ENCODE measurements at places on chromosomes 7 and 10.
A peak's percentile ranks its signal among the peaks of the same experiment; 100 is the strongest.

DNA sequence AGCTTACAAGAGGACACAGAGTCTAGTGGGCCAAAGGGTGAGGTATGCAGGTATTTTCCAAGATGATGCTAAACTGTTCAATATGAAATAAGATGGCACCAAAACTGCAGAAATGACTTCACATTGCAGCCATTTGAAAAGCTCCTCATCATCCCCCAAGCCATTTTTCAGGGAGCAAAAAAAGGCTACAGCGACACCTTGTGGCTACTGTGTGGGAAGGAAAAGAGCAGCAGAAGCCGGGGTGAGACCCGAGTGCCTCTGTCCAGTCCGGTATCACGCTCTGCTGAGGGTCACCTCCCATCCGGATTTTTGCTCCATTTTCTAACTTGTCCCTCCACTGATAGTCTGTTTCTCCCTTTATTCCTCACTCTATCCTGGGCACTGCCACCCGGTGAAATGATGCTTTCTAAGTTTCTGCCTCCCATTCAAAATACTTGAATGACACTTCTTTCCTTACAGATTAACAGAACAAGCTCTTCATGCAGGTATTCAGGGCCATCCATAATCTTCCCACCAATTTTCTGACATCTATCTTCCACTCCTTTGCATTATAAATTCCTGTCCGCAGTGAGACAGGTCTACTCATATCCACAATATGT is 220.2 kb downstream of the DGKI start:
- peak; percentile 6 for DNase-seq

DNA sequence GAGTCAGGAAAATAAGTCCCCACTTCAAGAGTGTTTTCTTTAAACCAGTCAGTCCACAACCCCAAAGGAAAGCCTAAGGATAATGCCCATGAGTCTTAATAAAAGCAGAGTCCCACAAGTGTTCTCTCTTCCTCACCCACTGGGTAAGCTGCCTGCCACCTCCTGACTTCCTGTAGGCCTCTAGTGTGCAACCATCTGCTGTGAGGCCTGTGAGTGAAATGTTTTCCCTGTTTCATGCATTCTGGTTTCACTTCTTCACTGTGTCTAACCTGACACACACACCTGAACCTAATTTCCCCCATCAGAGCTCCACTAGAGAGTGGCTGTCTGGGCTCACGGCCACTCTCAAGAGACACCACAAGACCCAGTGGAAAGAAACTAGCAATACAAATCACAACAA is 38.9 kb upstream of the GDF10 start:
- peak; percentile 32 for DNase-seq

DNA sequence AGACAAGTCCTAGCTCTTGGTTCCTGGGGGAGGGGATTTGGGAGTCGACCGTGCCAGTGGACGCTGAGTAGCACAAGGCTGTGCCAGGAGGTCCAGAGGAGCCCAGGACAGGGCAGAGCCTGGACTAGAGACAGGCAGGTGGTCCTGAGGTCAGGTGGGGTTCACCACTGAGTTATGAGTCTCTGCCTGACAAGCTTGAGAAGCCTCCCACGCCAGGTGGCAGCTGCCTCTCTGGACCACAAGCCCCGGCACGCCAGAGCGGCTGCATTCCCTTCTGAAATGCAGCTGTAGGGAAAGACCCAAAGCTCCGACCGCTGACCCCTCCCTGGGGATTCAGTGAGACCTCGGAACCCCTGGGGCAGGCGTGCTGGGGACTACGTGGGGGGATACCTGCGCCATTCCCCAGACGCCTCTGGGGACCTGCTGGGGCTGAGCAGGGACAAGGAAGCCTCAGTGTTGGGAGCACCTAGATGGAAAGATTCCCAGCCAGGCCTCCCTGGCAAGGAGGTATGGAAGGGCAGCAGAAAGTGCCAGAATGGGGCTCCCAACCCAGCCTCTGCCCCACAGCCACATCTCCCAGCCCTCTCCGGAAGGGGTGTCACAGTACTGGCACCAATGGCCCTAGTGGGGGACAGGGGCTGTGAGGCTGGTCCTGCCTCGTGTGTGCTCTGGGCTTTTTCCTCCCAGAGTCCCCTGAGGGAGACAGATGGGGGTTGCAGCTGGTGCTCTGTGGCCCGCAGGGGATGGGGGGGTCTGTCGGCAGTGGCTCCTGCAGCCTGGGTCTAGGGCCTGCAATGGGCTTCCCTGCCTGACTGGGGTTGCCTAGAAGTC is 29.0 kb downstream of the PDGFA start:
- no peak for DNase-seq

GRCh38 chr10:63286754-63287264 is 153.7 kb downstream of the NRBF2 start:
- no peak for DNase-seq

GRCh38 chr10:17744341-17744861 is 7.6 kb upstream of the TMEM236 start:
- DNase-seq, result no peak

DNA sequence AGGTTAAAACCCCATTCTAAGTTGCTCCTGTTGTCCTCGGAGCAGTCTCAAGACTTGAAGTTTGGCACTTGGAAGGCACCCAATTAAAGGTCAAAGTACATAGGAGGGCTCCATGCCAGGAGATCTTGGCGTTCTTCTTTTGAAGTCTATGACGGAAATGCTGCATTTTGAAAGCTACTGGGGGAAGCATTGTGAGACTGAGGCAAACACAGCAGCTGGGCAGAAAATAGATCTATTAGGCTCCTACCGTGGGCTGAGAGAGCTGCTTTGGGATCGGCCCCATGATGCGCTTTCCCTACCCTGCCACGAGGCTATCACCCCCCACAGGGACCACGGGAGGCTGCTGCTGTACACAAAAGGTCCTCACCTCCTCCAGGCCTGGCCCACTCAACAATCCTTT is 20.0 kb downstream of the KIAA1549 start:
- DNase-seq, result no peak

DNA sequence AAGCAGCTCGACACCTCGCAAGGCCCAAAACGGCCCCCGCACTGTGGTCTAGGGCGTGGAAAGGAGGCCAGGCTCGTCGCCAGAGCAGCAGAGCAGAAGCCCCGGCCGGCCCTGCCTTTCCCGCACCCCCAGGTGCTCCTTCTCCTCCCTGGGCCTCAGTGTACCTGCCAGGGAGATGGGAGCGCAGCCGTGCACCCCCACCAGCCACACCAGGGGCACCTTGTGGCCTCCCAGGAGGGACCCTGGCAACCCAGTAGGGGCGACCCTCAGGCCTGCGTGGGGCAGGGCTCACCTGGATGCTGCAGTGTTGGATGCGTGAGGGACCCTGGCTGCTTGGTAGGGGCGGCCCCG is 9.5 kb downstream of the PDGFA start:
- no peak for DNase-seq

GRCh38 chr10:52443419-52444388 is 129.6 kb downstream of the DKK1 start:
- DNase-seq, result no peak

DNA sequence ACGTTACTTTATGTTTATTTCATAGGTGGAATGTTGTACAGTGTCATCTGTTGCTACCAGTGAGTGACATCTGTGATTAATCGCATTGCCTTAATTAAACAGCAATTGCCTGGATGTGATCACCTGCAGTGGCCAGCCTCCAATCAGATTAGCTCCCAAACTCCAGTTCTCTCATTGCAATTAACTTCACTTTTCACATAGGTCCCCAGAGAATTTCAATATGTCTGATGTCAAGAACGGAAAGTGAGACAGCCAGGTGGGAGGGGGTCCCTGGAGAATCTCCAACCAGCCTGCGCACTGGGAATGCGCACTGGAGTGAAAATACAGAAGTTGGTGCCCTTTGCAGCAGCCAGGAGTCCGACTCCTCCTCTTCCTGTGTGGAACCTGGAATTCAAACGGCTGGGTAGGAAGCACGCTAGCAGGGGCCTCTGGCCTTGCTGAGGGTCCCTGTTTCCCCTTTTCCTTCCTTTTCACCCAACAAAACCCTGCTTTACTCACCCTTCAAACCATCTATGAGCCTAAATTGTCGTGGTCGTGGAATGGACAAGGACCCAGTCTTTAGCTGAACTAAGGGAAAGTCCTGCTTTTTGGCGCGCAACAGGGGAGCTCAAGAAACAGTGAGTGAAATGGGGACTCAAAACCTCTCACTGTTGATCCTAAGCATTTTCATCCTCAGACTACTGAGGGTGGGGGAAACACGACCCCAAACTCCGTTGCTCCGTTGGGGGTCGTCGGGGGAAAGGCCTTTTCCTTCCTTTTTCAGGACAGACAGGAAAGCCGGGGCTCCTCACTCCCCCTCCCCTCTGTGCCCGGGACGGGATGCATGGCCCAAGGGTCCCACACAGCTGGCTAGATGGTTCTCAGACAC is 1355.5 kb upstream of the LRRTM3 start:
- no peak for DNase-seq

DNA sequence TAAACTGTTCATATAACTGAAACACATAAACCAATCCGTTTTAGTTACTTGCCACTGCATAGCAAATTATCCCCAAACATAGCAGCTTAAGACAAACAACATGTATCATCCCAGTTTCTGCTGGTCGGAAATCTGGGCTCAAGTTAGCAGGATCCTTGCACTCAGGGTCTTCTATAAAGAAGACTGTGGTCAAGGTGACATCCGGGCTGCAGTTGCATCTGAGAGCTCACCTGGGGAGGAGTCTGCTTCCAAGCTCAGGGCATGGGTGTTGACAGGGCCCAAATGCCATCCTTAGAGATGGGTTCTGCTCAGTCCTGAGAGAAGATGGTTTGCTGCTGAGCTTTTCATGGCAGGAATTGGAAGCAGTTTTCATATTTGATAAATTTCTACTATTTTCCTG is 431.2 kb downstream of the PAXIP1 start:
- no peak for DNase-seq

DNA sequence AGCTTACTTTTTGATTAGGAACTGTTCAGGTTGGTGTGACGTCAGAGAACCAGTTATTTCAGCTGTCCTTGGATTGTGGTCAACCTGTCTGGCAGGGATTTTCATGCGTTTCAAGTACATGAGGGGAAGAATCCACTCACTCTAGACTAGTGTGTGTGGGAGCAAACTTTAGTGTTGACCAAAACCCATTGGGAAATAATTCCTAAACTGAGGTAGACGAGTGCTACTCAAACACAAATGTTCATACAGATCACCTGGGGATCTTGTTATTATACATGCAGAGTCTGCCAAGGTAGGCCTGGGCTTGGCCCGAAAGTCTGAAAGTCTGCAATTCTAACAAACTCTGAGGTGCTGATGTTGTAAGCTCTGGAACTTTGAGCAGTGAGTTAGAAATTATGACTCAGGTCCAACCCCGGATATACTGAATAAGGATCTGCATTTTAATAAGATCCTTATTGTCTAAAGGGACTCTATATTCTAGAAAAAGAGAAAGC is 111.1 kb upstream of the CREB5 start:
- no peak for DNase-seq

GRCh38 chr10:13673156-13673555 is 86.4 kb downstream of the PRPF18 start:
- DNase-seq, result no peak

- no peak for DNase-seq
Measured at GRCh38 chr10:59847888-59848287, 58.5 kb downstream of the CCDC6 start.

DNA sequence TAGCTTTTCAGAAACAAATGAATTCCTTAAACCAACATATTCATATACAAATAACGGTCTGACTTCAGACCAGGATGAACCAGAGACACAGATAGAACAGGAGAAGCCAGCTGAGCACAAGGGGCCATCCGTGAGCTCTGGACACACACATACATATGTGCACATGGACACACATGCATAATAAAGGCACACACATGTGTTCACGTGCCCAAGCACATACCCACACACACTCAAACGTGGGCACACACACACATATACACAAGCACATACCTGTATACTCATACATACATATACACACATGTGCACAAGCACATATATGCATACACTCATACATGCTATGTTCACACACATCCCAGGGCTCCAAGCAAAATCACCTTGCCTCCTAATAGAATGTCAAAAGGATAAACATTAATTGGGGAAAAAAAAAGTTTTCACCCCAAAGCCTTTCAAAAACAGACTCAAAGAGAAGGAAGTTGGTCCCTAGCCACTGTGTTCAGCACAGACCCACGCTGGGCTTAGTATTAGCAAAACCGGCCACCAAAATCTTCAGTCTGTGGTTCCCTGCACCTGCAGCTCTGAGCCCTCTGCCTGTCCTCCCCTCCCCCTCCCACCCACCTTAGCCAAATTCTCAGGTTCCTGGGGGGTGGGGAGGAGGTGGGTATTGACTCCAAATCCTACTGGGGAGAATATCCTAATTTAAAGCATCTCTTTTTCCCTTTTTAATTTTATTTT is 100.4 kb upstream of the MACROH2A2 start:
- DNase-seq, result no peak

GRCh38 chr10:60944058-60944909 is at the start of gene RHOBTB1:
RHOBTB1 (minus strand) TSS chr10:60944185; CDS start chr10:60911542, 32,643 bp downstream.
- DNase-seq, result no peak

DNA sequence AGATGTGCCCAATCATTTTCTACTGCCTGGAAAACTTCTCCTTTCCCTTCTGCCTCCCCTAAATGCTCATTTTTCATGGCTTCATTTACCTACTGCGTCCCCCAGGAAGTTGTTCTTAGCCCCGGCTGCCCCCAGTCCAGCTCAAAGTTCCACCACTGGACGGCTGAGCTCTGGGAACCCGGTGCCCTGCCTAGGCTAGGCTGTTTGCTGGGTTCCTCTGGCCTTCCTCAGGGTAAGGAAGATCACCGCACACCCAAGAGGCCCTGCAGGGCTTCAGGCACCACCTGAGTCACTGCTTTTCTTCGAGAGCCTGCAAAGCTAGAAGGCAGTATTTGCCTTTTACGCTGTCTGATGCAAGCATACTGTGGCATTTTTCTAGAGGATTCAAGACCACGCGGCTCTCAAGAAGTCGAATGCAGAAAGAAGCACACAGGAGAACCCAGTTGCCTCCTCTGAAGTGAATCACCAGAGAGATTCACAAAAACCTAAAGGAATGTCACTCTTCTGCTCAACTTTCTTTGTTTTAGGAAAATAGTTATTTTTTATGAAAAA is 46.7 kb upstream of the ZMIZ1 start:
- DNase-seq, result no peak

- no peak for DNase-seq
Measured at GRCh38 chr7:468681-469562, 50.7 kb downstream of the PDGFA start.

GRCh38 chr10:62894156-62894555 is 78.0 kb upstream of the EGR2 start:
- DNase-seq, result no peak

DNA sequence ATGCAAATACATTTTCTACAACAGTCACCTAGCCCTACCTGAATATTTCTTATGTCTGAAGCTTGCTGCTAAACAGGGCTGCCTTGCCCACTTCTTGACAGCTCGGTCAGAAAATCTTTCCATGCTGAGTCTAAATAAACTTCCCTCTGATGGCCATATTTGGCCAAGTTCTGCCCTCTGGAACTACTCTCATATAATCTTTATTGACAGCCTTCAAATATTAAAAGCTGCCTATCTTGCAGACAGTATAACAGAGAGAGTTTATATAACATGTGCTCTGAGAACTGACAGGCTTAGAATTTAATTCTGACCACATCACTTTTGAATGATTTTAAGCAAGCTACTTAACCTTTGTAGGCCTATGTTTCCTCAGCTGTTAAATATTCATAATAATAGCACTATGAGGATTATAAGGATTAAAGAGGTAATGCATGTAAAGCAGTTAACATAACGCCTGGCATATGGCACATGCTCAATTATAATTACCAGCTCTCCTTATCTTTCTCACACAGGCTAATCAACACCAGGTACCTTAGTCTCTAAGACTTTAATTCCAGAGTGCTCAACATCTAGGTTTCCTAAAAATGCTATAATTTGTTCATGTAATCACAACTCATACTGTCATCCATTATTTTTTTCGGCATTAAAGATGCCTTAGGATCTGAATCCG is 334.1 kb downstream of the HPSE2 start:
- DNase-seq, result no peak

- no peak for DNase-seq
Measured at GRCh38 chr7:93030605-93031225, 87.1 kb downstream of the SAMD9 start.

Measured in activated T-cell treated with anti-CD3 and anti-CD28 coated beads for 24 hours (primary cell).